ENCODE measurements at places on chromosomes 12 and 14. TPM values are rescaled to one million over a fixed set of nuclear protein-coding genes. Genes with fewer than 3 reads are reported as not detected.
A peak's percentile ranks its signal among the peaks of the same experiment; 100 is the strongest.

ABCC9 gene
- total RNA-seq: 69.6 TPM

WASHC4 gene
- 30.6 TPM for total RNA-seq

GRCh38 chr12:81644503-81644902 is 114.6 kb downstream of the PPFIA2 start:
- no peaks in the 10 kb centered on the region for H3K27me3 ChIP-seq
- no peak overlapping the region for H3K27ac ChIP-seq
- H3K36me3 ChIP-seq: no peaks in the 10 kb centered on the region
- H3K4me1 ChIP-seq: no peaks in the 10 kb centered on the region

DNA sequence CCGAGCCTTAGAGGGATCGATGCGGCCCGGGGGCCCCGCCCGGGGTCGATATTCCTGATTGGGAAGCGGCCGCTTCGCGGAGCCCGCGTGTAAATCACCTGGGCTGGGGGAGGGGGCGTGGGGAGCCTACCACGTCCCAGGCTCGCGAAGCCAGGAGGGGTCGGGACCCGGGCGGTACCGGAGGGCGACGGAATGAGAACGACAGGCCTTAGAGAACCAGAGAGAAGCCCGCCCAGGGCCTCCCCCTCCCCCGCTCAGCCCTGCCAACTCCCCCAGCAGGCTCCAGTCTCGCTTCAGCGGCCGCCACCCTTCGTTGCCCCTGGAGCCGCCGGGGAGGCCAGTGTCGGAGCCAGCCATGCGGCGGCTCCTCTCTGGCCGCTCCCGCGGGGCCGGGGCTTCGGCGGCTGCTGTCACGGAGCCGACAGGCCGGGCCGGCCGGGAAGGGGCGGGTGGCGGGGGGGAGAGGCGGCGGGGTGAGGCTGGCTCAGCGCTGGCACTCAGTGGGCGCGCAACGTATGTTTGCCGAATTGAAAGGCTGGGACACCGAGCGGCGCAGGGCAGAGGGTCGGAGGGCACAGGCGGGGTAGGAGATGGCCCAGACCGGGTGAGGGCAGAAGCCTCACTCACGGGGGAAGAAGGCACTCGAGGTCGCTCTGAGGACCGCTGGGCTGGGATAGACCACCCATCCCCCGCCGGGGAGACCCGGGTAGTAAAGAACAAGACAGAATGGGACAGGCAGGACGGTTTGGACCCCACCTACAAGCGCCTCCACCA is 1.4 kb upstream of the DNAJC22 start:
- peak overlapping the region; percentile 51 for H3K4me3 ChIP-seq
- peaks cover 57% of the 10 kb centered on the region for H3K4me1 ChIP-seq
- H3K36me3 ChIP-seq: no peaks in the 10 kb centered on the region
- no peak overlapping the region for H3K27ac ChIP-seq

GRCh38 chr14:68795597-68796417 is 2.9 kb upstream of the ZFP36L1 start:
- peak; percentile 89 for DNase-seq
- peak overlapping the region; percentile 100 for H3K27ac ChIP-seq
- H3K36me3 ChIP-seq: no peaks in the 10 kb centered on the region
- peak overlapping the region; percentile 93 for H3K4me3 ChIP-seq
- no peaks in the 10 kb centered on the region for H3K4me1 ChIP-seq
- H3K27me3 ChIP-seq: no peaks in the 10 kb centered on the region

GRCh38 chr12:28388879-28389278 is 198.6 kb downstream of the CCDC91 start:
- no peak for DNase-seq
- no peaks in the 10 kb centered on the region for H3K27me3 ChIP-seq
- no peak overlapping the region for H3K4me3 ChIP-seq
- no peaks in the 10 kb centered on the region for H3K36me3 ChIP-seq
- peaks cover 13% of the 10 kb centered on the region for H3K4me1 ChIP-seq

- H3K4me3 ChIP-seq: no peak overlapping the region
- H3K27me3 ChIP-seq: no peaks in the 10 kb centered on the region
- no peaks in the 10 kb centered on the region for H3K4me1 ChIP-seq
- DNase-seq: no peak
- no peaks in the 10 kb centered on the region for H3K36me3 ChIP-seq
- no peak overlapping the region for H3K27ac ChIP-seq
These were observed 135.8 kb upstream of the AEBP2 start for GRCh38 chr12:19303496-19303895.

- peaks cover 30% of the 10 kb centered on the region for H3K4me1 ChIP-seq
- H3K4me3 ChIP-seq: no peak overlapping the region
- H3K27ac ChIP-seq: peak overlapping the region; percentile 94
- H3K36me3 ChIP-seq: no peaks in the 10 kb centered on the region
- no peak for DNase-seq
- peaks cover 23% of the 10 kb centered on the region for H3K27me3 ChIP-seq
These were observed 5.1 kb downstream of the PKP2 start for GRCh38 chr12:32891526-32891925.

DNA sequence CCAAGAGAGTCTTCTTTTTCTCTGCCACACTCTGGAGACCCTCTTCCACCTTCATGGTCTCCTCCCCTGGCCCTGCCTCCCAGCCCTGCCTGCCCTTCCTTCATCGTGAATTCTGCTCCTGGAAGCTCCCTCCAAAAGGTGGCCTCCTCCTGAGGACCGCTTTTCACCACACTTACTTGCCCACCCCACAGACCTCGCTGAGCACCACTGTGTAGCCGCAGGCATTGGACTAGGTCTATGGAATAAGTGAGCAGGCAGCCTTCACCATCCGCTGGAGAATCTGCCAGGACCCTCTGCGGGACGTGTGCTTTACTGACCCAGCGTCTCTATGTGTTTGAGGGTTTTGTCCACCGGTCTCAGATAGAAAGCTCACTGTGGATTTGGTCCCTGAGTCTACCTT is 9.7 kb upstream of the KRT5 start:
- no peak overlapping the region for H3K27ac ChIP-seq
- DNase-seq: no peak
- no peak overlapping the region for H3K4me3 ChIP-seq
- no peaks in the 10 kb centered on the region for H3K27me3 ChIP-seq
- no peaks in the 10 kb centered on the region for H3K36me3 ChIP-seq

DNA sequence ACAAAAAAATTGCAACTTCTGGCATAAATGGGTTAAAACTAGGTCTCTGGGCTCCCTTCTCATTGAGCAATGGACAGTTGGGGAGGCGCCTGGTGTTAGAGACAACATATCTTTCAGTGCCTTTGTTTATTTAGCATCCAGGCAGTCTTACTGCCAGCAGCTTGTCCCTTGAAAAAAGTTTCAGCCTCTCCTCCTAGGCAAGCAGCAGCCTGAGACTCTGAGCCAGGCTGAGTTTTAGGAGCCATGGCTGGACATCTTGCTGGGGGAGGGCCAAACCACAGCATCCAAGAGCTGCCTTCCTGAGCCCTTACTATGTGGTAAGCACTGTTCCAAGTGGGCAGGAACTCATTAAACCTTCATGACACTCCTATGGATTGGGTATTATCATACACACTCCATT is 10.1 kb upstream of the JDP2 start:
- DNase-seq: no peak
- no peak overlapping the region for H3K27ac ChIP-seq
